NCI-H1092 (cell line): ENCODE measurements at places on chromosomes 1 and 21.

GRCh38 chr21:15742694-15743093 lies 12.9 kb downstream of the USP25 start:
- DNase-seq: no peak

GRCh38 chr1:164768619-164769018 lies 209.6 kb downstream of the PBX1 start:
- DNase-seq: no peak

DNA sequence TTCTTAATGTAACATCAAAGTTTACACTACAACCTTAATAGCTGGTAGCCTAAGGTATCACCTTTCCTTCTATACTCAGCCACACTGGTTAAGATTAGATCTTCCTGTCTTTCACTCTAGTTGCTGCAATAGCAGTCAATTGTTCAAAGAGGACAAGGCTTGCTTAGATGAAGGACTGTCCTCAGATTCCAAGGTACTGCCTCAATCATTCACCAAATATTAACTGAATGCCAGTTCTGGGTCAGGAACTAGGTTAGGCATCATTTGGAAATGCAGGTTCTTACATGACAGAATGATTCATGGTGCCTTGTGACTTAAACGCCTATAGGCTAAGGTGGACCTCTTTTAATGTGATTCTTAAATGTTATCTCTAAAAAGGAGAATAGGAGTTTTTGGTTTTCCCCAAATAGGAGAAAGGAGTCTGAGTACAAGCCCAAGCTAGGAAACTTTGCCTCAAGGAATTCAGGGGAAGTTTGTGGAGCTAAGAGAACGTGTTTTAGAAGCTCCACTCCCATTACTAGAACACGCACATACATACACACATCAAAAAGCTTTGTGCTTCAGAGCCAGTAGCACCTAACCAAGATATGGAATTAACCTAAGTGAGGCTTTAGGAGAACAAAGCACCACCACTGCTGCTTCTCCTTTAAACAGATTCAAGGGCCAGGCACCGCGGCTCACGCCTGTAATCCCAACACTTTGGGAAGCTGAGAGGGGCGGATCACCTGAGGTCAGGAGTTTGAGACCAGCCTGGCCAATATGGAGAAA lies 8.5 kb upstream of the WDR47 start:
- DNase-seq: no peak

DNA sequence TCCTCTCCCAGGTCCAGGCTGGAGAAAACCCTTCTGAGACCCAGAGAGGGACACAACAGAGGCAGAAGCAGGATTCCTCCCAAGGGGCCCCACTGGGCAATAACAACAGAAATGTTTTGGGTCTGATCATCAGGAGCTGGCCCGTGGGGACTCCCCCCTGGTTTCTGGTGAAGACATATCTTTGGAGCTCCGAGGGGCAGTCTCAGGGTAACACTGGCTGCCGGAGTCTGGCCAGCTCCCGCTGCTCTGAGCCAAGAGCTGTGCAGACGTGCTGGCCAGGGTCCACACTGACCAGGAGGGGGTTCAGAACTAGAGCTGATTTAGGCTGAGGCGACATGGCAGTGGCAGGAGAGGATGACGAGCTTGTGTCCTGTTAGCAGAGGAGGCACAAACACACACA lies 13.1 kb downstream of the ECE1 start:
- DNase-seq: no peak

- no peak for DNase-seq
These were observed 40.3 kb upstream of the THEM4 start for GRCh38 chr1:151949371-151950193.

- DNase-seq: peak; percentile 93
These were observed 114.1 kb downstream of the LHX4 start for GRCh38 chr1:180343921-180344769.

- no peak for DNase-seq
These were observed 11.7 kb downstream of the PPIH start for GRCh38 chr1:42669936-42670335.

DNA sequence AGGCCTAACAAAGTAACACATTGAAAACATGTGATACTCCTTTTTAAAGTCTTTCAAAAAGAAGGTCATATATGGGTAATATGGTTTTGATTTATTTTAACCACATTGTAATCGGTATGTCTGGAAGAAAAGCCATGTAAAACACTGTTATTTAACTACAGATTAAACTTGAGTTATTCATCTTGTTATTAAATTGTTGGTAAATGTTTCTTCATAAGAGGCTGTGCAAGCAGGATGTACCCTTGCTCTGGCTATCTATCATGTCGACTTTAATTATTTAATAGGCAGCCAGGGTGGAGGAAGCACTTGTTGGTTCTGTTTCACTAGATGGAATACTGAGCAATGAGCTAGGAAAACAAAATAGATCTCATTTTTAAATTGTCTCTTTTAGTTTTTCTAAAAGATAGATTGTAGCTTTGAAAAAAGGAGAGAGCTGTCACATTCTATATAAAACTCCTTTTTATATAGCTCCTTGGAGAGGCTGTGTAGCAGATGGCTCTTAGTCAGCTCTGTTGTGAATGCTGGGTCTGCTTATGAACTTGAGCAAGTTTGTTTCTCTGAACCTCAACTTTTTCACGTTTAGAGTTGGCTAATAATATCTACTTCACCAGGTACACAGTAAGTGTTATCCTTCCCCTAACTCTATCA lies 39.5 kb downstream of the LRRC8B start:
- DNase-seq: no peak

GRCh38 chr1:57637155-57637554 lies 213.3 kb upstream of the DAB1 start:
- DNase-seq: no peak

DNA sequence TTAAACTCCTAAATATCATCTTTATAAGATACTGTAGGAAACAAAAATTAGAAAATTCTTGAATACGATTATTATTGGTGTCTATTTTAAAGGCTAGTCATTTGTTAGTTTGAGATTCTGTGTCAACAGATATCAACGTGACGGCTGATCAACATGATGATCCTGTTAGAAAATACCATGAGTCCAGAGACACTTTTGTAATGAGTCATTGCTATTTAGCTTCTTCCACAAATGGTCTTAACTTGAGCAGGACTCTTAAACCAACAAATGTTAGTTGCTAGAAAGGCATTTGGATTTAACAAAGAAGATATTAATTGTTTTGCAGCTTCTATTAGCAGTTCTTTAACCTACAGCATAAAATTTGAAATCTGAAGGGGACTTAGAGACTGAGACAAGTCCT lies 131.2 kb downstream of the TGFB2 start:
- no peak for DNase-seq

GRCh38 chr1:29687601-29688244 lies 451.4 kb downstream of the PTPRU start:
- DNase-seq: no peak

- DNase-seq: no peak
These were observed 38.2 kb downstream of the BRINP2 start for GRCh38 chr1:177208920-177209319.

DNA sequence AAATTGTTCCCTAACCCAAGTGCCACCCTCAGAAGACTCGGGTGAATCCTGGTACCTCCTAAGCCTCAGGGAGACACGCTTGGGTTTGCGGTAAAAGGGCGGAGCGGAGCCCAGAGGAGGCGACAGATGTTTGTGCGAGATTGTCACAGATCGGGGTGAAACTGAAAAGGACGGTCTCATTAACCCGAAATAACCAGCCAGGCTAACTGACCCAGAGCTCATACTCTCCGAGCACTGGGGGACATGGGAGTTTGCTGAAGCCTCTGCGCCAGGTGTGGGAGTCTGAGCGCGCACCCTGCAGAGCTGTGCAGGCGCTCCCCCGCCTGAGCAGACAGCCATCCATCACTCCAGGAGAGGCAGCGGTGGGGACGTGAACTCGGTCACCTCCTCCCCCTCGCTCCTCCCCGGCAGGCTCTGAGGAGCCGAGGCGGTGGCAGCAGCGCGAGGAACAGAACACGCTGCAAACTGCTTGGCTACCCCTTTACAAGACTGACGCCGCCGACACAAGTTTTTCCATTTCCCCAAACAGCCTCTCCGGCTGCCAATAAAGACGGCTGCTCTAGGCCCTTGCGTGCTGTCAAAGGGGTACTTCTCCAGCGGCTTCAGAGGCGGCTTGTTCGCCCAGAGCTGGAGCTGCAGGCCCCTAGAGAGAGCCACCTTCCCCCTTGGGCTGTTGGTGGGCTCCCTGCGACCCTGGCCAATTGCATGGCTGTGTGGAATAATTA lies 43.5 kb downstream of the RRAGC start:
- DNase-seq: no peak

- no peak for DNase-seq
These were observed 26.0 kb downstream of the RCOR3 start for GRCh38 chr1:211285196-211285595.

DNA sequence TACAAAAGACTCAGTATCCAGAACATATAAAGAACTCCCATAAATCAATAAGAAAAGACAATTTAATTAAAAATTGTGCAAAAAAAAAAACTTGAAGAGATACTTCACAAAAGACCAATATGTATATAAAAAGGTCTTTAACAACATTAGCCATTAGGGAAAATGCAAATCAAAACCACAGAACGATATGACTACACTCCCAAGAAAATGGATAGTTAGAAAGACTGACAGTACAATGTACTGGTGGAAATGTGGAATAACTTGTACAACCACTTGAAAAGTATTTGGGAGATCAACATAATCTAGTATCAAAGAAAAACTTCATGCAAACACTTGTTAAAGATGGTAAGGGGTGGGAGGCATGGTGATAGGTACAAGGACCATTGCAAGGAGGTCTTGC lies 3.9 kb upstream of the CLCA1 start:
- DNase-seq: no peak

DNA sequence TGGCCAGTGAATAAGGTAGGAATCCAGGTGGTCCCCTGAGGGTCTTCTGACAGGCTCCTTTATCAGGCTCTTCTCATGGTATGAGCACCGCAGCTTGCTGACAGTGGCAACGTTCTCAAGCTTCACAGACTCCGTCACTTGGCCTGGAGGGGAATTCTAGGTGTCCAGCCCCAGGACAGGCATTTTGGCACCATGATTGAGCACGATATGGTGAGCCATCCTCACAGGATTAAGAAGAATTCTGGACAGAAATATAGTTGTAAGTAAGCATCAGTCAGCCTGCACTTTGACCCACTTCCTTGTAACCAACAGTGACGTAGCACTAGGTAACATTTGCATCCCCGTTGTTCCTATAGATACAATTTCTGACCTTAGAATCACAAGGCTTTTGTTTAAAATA lies 30.5 kb upstream of the KIF26B start:
- DNase-seq: no peak

DNA sequence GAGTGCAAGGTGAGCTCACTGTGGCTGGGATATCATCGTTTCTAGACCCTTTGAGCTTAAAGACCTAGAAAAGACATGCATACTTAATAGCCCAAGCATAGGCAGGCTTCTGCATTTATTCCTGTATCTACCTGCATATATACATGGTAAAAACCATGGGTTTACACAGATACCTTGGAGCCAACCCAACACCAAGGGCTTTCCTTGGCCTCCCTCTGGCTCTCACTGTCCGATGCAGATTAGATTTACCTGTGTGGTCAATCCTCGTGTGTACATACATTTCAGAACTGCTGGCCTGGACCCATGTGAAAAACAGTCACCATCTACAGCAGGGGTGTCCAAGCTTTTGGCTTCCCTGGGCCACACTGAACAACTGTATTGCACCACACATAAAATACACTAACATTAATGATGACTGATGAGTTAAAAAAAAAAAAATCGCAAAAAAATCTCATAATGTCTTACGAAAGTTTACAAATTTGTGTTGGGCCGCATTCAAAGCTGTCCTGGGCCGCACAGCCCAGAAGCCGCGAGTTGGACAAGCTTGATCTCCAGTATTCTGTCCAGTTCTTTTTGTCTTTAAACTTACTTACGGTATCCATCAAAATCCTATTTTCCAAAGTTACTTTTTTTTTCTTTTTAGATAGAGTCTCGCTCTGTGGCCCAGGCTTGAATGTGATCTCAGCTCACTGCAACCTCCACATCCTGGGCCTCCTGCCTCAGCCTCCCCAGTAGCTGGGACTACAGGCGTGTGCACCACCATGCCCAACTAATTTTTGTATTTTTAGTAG lies 43.5 kb downstream of the WDR4 start:
- DNase-seq: no peak

- DNase-seq: no peak
These were observed 62.3 kb downstream of the GRIK3 start for GRCh38 chr1:36971852-36972618.

DNA sequence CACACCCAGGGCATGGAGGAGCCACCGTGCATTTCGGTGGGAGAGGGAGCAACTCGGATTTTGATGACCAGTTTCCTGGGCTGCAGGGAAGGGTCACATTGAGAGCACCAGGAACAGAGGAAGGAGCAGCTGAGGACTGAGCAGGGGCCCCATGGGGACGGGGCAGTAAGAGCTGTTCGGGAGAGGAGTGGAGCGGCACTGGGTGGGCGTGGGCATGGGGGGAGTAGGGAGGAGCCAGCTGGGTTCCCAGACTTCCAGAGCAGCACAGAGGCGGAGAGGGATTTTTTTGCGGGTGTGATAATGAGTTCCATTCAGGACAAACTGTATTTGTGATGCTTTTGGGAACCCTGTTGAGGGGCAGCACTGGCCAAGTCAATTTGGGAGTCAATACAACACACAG lies 17.4 kb upstream of the GPR153 start:
- DNase-seq: no peak

DNA sequence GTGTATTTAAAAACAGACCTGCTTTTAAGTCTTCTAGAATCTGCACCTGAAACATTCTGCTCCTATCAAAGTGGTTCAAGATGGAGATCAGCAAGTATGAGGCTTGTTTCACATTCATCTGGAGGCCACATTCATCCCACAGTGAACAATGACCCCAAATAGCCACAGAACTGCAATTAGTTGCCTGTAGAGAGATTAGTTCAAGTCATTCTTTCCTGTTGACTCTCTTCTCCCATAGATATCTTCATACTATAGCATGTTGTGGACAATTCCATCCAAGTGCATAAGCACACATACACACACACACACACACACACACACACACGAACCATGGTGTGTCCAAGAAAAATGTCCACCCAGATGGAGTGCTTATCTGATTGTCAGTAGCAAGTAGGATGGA lies 101.7 kb upstream of the FGGY start:
- DNase-seq: no peak

- no peak for DNase-seq
These were observed 987 bp upstream of the CDCP2 start for GRCh38 chr1:54153535-54154439.

DNA sequence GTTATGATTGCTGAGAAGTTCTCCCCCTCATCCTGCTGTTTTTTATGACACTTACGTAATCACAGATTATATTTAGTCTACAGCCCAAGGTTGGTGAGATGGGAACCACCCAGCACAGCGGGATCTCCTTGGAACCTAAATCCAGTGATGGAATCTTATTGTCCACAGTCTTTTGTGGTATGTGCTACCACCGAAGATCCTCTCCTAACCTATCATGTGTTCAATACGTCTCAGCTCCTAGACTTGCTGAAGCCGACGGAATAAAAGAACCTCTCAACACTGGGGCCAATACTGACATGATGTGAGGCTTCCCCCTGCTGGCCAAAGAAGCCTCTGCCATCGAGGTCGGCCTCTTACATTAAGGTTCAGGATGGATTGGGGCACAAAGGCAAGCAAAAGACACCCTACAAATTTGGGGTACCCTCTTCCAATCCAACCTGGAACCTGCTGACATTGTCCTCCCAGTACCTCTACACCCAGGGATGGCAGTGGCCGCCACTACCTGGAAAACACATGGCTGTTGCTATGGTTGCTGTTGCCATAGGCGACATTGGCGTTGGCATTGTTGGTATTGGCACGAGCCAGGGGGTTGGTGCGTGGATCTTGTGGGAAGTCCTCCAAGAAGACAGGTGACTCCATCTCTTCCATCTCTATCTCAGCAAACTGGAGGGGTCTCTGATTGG lies 19.4 kb upstream of the KIF21B start:
- DNase-seq: peak; percentile 78
